ENCODE measurements at places on chromosomes 7 and 10.
A peak's percentile ranks its signal among the peaks of the same experiment; 100 is the strongest.

- no peak for DNase-seq
These were observed 107.1 kb downstream of the RAB18 start for GRCh38 chr10:27611236-27611635.

GRCh38 chr10:72137583-72137982 lies 49.2 kb upstream of the SPOCK2 start:
- no peak for DNase-seq

GRCh38 chr10:23373156-23373555 lies 28.6 kb upstream of the C10orf67 start:
- DNase-seq, result no peak

GRCh38 chr7:36153571-36154097 lies 580 bp downstream of the EEPD1 start:
- peak; percentile 5 for DNase-seq

GRCh38 chr10:29714096-29714874 lies 79.5 kb upstream of the SVIL start:
- DNase-seq, result no peak

- no peak for DNase-seq
These were observed 4.9 kb downstream of the GNB2 start for GRCh38 chr7:100678291-100678984.

DNA sequence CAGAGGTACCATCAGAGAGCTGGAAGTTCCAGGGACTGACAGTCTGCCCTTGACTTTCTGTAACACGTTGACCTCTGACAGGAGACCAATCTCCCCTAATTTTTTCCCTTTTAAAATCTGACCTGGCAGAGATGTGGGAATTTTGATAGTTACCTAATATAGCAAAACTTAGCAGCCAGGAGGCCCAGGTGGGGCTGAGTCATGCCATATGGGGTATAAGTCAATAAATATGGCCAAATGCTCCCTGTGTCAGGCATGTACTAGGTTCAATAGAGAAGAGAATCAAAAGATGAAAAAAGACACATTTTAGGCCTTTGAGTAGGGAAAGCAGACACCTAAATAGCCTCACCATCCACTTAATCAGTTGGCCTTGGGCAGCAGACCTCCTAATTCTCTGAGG lies 6.1 kb upstream of the GRK5 start:
- DNase-seq, result no peak

- no peak for DNase-seq
These were observed 147.2 kb downstream of the NSUN6 start for GRCh38 chr10:18504161-18504560.

- no peak for DNase-seq
These were observed 108.5 kb downstream of the PTPRN2 start for GRCh38 chr7:158479021-158479663.

GRCh38 chr10:126749015-126749655 lies 78.6 kb upstream of the C10orf90 start:
- DNase-seq, result peak; percentile 39

GRCh38 chr10:42980553-42981357 lies 96.1 kb upstream of the RET start:
- no peak for DNase-seq

- no peak for DNase-seq
These were observed 142.9 kb upstream of the AHR start for GRCh38 chr7:17155529-17155928.

DNA sequence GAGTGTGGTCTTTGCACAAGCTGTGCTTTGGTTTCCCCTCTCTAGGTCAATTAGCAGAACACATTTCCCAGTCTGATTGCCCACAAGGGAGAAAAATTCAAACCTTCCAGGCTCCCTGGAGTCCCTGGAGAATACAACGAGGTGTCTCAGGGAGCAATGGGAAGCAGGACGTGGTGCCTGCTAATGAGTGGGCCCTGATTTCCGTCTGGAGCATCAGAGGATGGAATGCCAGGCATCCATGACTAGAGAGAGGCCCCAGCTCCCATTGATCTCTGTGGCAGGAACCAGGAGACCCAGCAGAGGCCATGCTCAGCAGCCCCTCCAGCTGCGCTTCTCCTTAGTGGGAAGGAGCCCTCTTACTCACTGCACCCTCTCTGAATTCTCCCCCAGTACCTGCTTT lies 33.2 kb upstream of the TLX1 start:
- DNase-seq, result no peak

GRCh38 chr7:28083998-28084985 lies 96.3 kb downstream of the JAZF1 start:
- no peak for DNase-seq

GRCh38 chr7:142876236-142876960 lies 9.1 kb downstream of the TRPV6 start:
- DNase-seq, result no peak

- DNase-seq, result no peak
These were observed 30.7 kb downstream of the CUL2 start for GRCh38 chr10:35059481-35059880.

DNA sequence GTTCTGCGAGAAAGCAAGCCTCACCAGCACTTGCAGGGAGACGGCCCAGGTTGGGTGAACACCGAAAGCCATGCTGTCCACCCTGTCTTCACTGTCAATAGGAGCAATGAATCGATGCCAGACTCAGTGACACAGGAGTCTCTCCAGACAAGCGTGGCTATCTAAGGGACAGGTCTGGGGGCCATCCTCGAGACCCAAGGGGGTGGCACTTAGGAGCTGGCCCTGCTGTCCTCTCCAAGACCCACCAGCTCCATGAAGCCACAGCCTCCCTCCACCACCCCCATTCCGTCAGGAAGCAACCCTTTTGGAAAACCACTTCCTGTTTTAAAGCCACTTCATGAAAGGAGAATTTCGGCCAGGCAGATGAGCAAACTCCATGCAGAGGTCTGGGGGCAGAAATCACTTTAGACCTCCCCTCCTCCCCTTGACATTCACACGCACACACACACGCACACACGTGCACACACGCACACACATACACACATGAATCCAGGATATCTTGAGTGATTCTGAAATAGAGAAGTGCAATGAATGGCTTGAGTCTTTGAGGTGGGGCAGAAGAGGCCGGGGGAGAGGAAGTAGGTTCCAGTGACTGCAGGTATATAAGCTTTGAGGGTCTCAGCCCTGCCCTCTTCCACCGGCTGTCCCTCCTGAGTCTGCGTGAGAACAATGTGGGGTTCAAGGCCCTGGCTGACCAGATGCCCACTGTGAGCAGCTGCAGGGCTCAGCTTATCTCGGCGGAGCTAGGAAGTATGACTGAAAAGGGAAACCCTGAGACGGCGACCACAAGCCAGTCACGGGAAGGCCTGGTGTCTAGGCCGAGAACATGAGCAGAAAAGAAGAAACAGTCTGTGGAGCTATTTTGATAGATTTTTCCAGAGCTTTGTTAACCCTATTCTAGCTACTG lies 25.0 kb downstream of the RGS10 start:
- DNase-seq, result peak; percentile 63
